Mammary epithelial cell (primary cell): ENCODE measurements at places on chromosomes 6 and 20. TPM values are rescaled to one million over a fixed set of nuclear protein-coding genes. Genes with fewer than 3 reads are reported as not detected.

- no peak for DNase-seq
Measured at GRCh38 chr20:62838128-62838891, 21.5 kb downstream of the COL9A3 start.

DNA sequence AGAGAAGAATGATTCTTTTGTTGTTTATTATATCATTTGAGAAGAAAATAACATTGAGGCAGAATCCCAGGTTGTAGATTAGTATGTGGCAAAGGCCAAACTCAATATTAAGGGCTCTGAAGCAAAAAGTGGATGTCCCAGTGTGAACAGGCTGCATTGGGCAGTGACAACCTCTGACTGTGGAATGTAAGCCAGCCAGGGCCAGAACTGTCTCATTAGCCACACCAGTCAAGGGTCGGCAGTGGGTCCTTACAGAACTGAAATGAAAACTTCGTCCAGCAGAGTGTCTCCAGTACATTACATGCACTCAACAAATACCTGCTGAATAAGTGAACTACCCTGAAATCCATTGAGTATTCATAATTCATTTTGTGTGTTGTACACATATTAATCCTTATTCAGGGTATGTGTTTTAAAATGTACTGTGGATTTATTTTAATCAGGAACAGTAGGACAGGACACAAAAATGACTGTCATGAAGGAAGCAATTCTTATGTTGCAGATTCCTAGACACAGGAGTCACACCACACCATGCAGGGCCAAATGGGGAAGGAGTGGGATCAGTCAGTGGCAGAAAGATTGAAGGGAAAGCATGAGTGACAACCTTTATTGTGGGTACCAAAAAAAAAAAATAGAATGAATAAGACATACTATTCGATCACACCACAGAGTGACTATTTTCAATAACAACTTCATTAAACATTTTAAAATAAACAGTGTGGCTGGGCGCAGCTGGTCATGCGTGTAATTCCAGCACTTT, 64.9 kb upstream of the UTRN start:
- DNase-seq = no peak

DNA sequence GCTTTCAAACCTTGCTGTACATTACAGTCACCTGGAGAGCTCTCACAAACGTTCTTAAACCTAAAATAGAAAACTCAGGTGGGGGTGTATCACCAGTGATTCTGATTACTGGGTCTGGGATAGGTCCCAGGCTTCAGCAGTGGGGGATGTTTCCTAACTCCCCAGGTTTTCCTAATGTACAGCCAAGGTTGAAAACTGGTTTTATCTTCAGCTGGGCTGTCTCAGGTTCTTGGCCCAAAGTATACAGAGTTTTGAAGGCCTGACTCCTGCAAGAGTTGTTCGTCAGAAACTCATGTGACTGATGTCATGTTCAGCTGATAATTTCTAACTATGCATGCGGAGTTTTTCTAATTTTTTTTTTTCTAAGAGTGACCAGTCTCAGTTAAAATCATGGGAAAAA, 9.8 kb downstream of the SYCP2L start:
- no peak for DNase-seq

DNA sequence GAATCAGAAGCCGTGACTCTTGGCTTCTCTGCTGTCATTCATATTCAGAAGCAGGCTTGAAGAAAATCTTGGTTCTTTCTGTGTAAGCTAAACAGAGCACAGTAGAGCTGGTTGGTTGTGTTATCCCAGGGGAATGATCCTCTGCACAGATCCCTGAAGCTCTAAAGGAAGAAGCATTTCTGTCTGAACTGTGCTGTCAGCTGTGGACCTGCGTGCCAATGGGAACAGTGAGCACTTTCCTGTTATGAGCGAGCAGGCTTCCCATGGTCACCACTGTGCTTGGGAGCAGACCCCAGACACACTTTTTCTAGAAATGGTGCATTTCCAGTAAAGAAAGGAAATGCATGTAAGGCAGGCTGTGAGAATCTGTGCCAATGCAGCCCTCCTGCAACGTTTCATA, 490.2 kb downstream of the EPM2A start:
- no peak for DNase-seq

DNA sequence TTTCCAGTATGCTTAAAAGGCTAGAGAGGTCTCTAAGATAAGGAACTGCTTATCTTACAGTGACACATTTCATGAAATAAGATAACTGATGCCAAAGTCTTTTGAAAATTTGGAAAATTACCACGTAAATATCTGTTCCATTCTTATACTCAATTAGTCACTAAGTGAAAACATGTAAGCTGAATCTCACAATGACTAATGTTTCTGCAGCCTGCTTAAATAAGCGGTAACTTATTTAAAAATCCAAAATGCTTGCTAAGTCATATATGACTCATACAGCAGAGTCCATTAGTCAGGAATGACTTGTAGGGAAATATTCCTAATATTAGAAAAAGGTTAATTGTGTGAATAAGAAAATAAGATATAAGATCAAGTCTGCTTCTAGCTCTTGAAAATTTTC, 27.8 kb upstream of the LGSN start:
- peak; percentile 88 for DNase-seq

GRCh38 chr20:57458400-57459160, 66.4 kb downstream of the CTCFL start:
- DNase-seq = no peak

Gene CYP21A2
- total RNA-seq = 0.17 TPM
